ENCODE measurements at places on chromosomes 5 and 9. TPM values are rescaled to one million over a fixed set of nuclear protein-coding genes. Genes with fewer than 3 reads are reported as not detected.

DNA sequence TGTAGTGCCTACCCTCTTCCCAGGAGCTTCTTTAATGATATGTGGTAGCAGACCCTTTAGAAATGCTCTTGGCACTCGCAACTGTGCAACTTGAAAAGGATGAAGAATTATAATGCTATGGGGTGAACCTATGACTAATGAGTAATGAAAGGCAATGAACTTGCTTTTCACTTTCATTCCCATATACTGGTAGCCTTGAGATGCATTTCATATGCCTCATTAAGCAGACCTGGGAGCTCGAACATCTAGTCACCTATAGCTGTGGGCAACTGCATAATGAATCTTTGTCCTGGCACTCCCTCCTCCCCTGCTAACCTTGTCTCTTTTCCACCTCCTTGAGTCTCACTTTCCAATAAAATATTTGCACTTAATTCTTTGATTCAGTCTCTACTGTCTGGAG, 605.9 kb upstream of the DAB2 start:
- no peak overlapping the region for H3K4me3 ChIP-seq
- no peaks in the 10 kb centered on the region for H3K36me3 ChIP-seq
- H3K4me1 ChIP-seq, result no peaks in the 10 kb centered on the region
- H3K27ac ChIP-seq, result no peak overlapping the region
- no peaks in the 10 kb centered on the region for H3K27me3 ChIP-seq
- DNase-seq, result no peak

DNA sequence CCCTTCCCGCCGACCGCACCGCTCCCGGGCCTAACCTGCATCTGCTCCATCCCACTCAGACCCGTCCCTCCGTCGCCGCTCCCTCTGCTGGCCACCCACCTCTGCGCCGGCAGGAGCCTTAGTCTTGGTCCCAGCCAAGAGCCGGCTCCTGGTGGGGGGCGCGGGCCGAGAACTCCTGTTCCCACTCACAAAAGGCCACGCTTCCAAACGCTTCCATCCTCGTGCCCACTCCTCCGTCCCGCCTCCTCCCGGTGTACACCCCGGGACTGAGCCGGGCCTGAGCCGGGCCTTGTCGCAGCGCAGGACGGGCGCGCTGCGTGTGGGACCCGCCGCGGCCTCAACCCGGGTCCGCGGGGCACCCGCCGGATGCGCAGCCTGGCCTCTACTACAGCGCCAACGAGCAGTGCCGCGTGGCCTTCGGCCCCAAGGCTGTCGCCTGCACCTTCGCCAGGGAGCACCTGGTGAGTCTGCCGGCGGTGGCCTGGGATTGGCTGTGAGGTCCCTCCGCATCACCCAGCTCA, 7.5 kb downstream of the ADAMTS13 start:
- H3K27me3 ChIP-seq, result peaks cover 4% of the 10 kb centered on the region
- H3K27ac ChIP-seq, result no peak overlapping the region
- DNase-seq, result peak; percentile 75
- no peak overlapping the region for H3K4me3 ChIP-seq

- H3K27ac ChIP-seq, result no peak overlapping the region
- no peak for DNase-seq
- no peak overlapping the region for H3K4me3 ChIP-seq
- H3K36me3 ChIP-seq, result no peaks in the 10 kb centered on the region
These were observed 16.4 kb upstream of the SEMA4D start for GRCh38 chr9:89514337-89514736.

- H3K27me3 ChIP-seq, result peaks cover 18% of the 10 kb centered on the region
- H3K4me3 ChIP-seq, result peak overlapping the region; percentile 85
- no peaks in the 10 kb centered on the region for H3K36me3 ChIP-seq
- no peaks in the 10 kb centered on the region for H3K4me1 ChIP-seq
- DNase-seq, result peak; percentile 30
These were observed 1.1 kb downstream of the CFAP90 start for GRCh38 chr5:7849681-7850394.

Gene EPB41L4B
- total RNA-seq, result 0.41 TPM

Gene PTPRD
- total RNA-seq, result 47.8 TPM

Gene PRR7
- 0.97 TPM for total RNA-seq

Data from endothelial cell (in vitro differentiated cells).